Stimulated activated CD8-positive, alpha-beta memory T cell treated with anti-CD3 and anti-CD28 coated beads, Interleukin-4, amount 100 ng/mL, for 4 hours (primary cell): ENCODE measurements at places on chromosomes 13 and 19.

DNA sequence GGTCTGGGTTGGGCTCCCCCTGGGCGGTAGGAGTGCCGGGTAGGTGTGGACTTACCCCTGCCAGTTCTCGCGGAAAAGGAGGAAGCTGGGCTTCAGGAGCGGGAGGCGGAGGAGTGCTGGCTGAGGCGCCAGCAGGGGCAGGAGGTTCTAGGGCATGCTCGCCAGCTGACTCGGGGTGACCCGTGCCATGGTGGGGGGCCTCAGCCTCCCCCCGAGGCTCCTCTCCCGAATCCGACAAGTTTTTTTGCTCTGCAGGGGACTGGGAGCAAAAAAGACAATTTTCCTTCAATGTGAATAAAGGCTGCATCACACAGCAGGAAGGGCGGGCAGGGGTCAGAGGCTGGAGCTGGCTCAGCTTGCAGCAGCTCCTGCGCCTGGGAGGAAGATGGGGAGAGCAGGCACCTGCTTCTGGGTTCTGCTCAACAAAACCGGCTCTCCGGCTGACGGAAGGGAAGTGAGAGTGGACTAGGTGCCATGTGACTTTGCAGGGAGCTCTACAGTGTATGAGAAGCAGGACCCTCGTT, 26.5 kb downstream of the RANBP3 start:
- no peak for DNase-seq

- peak; percentile 41 for DNase-seq
Measured at GRCh38 chr13:99307648-99308339, 595 bp upstream of the GPR183 start.

- no peak for DNase-seq
Measured at GRCh38 chr13:113883921-113884804, 20.3 kb upstream of the GAS6 start.

- no peak for DNase-seq
Measured at GRCh38 chr19:4536798-4537197, 1.8 kb upstream of the PLIN5 start.

- DNase-seq = no peak
Measured at GRCh38 chr13:92989301-92989700, 237.3 kb upstream of the GPC6 start.

DNA sequence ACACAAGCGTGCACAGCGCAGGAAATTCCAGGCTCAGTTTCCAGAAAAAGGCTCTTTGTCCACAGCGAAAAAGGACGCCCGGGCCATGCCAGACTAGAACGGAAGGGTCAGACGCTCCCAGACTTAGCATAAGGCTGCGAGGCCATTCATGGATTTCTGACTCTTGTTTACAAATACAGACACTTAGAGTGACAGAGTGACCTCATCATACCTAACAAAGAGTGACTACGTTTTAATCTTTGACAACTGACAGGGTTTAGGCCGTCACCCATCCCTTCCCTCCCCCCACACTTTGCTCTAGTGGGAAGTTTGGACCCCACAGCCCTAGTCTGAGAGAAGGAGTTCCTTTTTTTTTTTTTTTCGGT, 418 bp upstream of the ZNF709 start:
- no peak for DNase-seq

GRCh38 chr19:38207543-38207942, 16.5 kb downstream of the DPF1 start:
- no peak for DNase-seq

- no peak for DNase-seq
Measured at GRCh38 chr13:41019011-41019487, at the start of gene ELF1. TSS of gene ELF1 (minus strand) at chr13:41019316. CDS start at chr13:40982054, 37,262 bp downstream.

DNA sequence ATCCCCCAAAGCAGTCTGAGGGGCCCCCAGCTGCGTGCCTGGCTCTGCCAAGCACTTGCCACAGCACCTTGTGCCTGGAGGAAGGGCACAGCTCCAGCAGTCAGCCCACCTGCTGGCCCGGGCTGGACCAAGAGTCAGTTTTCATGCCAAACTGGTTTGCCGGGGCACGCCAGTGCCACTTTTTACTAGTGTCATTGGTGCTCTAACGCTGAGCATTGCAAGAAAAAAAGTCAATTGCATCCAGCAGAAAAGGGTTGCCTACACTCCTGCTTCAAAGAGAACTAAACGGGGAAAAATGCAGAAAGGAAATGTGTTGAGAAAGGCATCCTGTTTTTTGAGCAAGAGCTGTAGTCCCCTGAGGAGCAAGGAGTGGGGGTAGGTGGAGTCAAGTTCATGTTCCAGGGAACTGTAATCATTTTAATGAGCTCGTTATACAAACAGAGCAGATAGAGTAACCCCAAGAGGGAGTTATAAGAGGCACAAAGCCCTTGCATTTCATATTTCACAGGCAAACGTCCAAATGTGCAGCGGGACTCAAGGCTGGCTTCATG, 68.4 kb downstream of the F2RL3 start:
- no peak for DNase-seq

- no peak for DNase-seq
Measured at GRCh38 chr13:102563267-102563666, 33.5 kb upstream of the TPP2 start.

GRCh38 chr19:41997121-41997850, 3.3 kb upstream of the ATP1A3 start:
- DNase-seq = no peak

- no peak for DNase-seq
Measured at GRCh38 chr19:45103156-45103507, 10.2 kb downstream of the PPP1R37 start.

DNA sequence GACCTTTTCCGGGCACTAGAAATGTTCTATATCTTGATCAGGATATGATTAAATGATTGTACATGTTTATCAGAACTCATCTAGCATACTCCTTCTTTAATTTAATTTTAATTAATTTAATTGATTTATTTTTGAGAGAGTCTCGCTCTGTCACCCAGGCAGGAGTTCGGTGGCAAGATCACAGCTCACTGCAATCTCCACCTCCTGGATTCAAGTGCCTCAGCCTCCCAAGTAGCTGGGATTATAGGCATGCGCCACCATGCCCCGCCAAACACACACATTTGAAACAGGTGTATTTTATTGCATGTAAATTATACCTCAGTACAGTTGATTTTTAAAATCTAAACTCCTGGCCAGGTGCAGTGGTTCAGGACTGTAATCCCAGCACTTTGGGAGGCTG, 17.4 kb upstream of the BCL3 start:
- DNase-seq = no peak

GRCh38 chr13:51797664-51798488, 6.1 kb downstream of the DHRS12 start:
- no peak for DNase-seq

DNA sequence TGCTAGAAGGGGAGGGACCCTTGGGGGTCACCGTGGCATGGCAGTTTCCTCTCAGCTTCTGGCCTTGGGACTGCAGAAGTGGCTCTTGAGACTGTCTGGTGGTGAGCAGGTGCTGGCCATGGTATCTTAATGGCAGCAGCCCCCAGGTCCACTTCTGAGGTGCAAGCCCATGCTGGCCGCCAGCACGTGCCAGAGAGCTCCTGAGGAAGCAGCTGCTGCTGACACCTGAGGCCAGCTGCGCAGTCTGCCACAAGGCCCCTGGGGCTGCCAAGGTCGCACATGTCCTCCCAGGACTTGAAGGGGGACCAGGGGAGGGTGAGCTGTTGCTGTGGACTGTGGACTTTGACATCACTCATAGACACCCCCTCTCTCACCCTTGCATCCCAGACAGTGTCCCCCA, 48.0 kb downstream of the NFIX start:
- DNase-seq = no peak

GRCh38 chr13:98825659-98826058, 73.2 kb upstream of the SLC15A1 start:
- no peak for DNase-seq

- DNase-seq = no peak
Measured at GRCh38 chr19:58409010-58409790, 751 bp downstream of the ZNF584 start.

DNA sequence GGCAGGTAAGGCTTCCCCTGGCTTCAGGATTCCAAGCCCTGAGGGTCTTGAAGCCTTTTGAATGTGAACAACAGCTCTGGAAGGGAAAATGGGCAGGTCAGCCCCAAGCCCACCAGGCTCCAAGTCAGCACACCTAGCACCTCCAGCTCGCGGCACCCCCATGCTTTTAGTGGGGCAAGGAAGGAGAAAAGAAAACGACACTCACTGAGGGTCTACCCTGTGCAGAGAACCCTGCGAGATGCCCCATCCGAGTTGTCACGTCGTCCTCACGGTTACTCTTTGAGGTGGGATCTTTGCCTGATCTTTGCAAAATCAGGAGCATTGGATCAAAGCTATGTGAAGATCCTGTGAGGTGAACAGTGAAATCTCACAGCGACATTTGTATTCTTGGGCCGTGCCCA, 5.7 kb upstream of the F10 start:
- DNase-seq = no peak

DNA sequence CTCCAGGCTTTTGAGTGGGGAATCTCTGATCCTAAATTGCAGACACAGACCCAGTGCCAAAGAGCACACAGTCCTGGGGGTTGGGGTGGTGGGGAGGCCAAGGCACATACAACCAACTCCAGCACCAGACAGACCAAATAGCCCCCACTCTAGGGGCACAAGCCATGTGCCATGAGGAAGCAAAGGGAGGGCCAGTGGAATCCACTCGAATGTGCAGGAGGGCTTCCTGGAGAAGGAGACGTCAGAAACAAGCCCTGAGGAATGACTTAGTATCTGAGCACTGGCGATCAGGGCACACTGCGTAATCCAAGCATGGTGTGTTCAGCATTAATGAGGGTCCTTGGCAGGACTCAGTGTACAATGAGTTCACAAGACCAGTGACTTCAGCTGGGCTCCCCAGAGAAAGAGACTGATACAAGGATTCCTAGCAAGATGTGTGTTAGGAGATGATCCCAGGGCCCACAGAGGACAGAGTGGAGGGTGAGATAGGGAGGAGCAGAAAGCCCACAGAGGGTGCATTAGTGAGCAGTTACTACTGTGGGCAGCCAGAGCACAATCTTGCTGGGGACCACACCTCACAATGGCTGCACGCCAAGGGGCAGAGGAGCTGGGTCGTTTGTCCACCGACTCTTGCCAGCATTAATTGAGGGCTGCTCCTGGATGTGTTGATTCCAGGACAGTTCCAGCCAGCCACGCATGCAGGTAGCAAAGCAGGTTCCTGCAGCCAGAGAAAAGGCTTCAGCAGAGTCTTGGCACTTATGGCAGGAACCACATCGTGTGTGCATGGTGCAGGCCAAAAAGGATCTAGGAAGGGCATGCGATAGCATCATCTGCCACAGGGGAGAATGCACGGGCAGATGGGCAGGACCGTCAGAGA, 152.6 kb upstream of the VSTM2B start:
- DNase-seq = no peak

DNA sequence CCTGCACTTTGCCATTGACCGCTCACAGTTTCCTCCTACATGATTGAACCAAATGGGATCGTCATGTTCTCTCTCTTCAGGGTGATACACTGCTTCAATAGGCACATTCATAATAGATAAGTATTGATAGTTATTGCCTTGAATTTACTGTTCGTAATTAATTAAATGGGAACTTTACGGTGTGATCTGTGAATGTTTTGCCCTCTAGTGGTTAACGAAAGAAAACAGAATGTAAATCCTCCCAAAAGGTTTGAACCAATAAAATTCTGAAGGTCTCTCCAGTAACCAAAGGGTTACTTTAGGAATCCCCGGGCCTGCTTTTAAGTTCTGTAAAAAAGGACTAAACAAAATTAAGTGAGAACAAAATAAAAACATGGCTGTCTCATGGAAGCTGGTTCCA, 389.3 kb downstream of the DACH1 start:
- no peak for DNase-seq

DNA sequence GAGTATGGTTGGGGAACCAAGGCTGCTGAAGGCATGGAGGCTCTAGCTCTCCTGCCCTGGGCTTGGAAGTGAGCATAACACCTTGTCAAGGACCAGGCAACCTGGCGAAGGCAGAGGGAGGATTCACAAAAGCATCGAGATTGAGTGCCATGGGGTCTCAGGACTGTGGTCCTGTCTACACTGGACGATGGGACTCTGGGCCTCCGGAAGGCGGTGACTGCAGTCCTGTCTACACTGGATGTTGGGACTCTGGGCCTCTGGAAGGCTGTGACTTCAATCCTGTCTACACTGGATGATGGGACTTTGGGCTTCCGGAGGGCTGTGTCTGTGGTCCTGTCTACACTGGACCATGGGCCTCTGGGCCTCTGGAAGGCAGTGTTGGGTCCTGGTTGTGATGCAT, 290.4 kb downstream of the TEX29 start:
- no peak for DNase-seq

- DNase-seq = peak; percentile 48
Measured at GRCh38 chr13:20160306-20161274, at the start of gene GJA3. TSS of gene GJA3 (minus strand) at chr13:20161052. CDS start at chr13:20143288, 17,764 bp downstream.

DNA sequence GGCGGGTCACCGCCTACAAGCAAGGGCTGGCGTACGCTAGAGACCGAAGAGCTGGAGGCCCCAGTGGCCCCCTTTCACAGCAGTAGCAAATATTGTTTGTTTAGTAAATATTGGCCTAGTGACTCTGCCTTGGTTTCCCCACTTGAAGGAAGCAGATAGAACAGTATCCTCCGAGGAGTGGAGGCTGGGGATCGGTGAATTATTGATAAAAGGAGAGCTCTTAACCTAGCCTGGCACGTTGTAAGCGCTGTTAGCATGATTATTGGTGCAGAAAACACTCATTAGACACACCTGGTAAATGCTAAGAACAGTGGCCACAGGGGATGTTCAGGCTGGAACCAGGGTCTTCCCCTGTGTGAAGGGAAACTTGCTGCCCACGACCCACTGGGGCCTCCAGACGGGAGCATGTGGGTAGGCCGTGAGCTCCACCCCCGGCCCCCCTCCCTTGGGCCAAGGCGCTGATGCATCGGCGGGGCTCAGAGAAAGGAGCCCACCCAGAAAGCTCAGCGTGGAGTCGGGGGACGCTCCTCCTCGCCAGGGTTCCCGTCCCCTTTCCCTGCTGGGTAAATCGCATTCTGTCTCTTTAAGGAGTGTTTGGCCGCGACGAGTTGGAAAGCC, 2.3 kb downstream of the IER2 start:
- DNase-seq = no peak

- no peak for DNase-seq
Measured at GRCh38 chr13:95644601-95645052, at the start of gene DZIP1. TSS of gene DZIP1 (minus strand) at chr13:95644706. CDS start at chr13:95642029, 2,677 bp downstream.

DNA sequence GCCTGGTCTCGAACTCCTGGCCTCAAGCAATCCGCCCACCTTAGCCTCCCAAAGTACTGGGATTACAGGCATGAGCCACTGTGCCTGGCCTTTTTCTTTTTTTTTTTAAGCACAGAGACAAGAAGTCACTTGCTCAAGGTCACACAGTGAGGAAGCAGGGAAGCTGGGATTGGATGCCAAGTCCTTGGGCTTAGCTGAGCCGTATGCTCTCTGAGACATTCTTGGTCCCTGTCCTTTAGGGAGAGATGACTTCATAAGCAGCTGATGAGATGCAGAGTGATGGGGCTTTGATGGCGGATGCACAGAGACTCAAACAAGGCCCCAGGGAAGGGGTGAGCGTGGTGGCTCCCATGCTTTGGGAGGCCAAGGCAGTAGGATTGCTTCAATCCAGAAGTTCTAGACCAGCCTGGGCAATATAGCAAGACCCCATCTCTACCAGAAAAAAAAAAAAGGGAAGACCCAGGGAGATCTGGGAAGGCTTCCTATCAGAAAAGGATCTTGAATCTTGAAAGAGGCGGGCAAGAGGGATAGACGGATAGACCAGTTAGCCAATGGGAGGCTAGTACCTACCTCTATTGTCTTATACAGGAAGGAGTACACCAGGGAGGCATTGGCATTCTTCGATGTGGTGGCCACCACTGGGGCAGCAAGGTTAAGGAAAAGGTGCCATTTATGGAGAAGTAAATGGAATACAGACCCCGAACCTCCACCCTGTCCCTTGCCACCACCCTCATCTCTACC, 3.9 kb downstream of the AP1M2 start:
- no peak for DNase-seq

- peak; percentile 59 for DNase-seq
Measured at GRCh38 chr19:7705387-7706187, 3.7 kb upstream of the FCER2 start.

GRCh38 chr13:32537580-32538142, 934 bp downstream of the N4BP2L2 start:
- no peak for DNase-seq
